Stimulated activated CD4-positive, alpha-beta T cell treated with anti-CD3 and anti-CD28 coated beads, TNF-alpha, amount 100 ng/mL, for 1 hour (primary cell): ENCODE measurements at places on chromosomes 7 and 10.

GRCh38 chr10:85648279-85648754, 718.3 kb downstream of the GRID1 start:
- DNase-seq = no peak

DNA sequence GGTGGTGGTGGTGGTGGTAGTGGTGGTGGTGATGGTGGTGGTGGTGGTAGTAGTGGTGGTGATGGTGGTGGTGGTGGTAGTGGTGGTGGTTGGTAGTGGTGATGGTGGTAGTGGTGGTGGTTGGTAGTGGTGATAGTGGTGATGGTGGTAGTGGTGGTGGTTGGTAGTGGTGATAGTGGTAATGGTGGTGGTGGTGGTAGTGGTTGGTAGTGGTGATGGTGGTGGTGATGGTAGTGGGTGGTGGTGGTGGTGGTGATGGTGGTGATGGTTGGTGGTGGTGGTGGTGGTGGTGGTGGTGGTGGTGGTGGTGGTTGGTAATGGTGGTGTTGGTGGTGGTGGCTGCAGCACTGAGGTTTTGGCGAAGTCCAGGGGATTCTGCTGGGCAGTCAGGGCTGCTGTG, 58.5 kb downstream of the TMEM130 start:
- no peak for DNase-seq

DNA sequence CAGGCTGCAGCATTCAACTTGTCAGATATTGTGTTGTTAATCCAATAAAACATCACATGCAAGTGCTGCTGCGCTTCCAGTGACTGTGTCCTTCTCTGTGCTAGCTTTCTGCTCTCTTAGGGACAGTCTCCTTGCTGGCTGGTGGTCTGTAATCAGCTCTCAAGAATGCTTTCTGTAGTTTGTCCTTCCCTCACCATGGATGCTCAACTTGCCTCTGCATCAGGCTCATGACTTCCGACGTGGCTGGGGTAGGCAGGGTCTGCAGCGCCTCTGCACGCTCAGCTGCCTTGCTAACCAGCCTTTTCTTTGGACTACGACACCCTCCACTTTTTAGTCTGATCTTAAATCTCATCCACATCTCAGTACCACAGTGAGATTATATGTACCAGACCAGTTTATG, 58.3 kb downstream of the MMRN2 start:
- DNase-seq = no peak

DNA sequence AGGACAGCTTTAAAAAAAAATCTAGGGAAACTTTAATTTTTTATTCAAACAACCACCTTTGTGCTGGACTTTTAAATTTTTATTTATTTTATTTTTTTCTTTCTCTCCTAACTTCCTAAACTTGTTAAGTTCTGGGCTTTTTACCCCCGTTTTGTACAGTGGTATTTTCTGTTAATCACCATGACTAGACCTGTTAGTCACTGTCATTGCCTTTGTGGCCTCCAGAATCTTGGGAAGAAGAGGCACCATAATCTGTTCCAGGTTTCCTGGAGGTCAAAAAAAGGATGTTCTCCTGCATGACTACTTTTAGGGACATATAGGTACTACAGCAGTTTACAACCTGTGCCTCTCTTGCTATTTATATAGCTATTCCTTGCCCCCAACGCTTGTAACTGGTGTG, 31.1 kb upstream of the DDX50 start:
- no peak for DNase-seq

GRCh38 chr10:79472951-79473350, 27.5 kb upstream of the ZCCHC24 start:
- DNase-seq = no peak

GRCh38 chr7:108367314-108367713, 88.9 kb downstream of the NRCAM start:
- no peak for DNase-seq

GRCh38 chr7:17944720-17945119, 4.4 kb upstream of the SNX13 start:
- DNase-seq = no peak

DNA sequence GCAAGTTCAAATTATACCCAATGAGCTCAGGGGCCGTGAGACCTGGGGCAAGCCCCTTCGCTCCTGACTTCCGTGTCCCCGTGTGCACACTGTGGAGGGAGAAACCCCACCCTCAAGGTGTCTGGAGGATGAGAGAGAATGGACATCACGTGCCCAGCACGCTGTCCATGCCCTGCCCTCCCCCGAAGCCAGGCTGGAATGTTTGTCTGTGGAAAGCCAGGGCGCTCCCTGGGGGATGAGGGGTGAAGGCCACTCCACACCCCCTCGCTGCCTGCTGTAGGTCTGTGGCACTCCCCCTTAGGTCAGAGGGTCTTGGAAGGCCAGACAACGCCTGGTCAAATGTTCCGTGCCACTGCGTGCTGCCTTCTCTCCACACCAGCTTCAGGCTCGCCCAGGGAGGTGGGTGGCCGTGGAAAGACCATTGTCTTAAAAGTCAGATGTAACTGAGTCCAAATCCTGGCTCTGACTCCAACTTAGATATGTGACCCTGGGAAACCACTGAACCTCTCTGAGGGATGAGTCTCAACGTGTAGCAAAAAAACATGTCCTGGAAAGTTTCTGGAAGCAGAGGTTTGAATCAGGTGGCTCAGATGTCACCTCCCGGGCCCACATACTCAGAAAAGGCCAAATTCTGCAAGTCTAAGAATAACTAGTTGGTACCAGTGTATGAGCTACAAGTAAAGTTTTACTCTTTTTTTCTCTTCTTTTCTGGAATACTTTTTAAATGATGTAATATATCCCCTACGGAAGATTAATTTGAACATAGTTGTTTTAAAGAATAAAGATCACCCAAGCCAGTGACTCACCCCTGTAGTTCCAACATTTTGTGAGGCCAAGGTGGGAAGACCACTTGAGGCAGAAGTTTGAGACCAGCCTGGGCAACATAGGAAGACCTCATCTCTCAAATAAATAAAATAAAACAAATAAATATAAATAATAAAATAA, 24.9 kb downstream of the RCC1L start:
- DNase-seq = no peak

DNA sequence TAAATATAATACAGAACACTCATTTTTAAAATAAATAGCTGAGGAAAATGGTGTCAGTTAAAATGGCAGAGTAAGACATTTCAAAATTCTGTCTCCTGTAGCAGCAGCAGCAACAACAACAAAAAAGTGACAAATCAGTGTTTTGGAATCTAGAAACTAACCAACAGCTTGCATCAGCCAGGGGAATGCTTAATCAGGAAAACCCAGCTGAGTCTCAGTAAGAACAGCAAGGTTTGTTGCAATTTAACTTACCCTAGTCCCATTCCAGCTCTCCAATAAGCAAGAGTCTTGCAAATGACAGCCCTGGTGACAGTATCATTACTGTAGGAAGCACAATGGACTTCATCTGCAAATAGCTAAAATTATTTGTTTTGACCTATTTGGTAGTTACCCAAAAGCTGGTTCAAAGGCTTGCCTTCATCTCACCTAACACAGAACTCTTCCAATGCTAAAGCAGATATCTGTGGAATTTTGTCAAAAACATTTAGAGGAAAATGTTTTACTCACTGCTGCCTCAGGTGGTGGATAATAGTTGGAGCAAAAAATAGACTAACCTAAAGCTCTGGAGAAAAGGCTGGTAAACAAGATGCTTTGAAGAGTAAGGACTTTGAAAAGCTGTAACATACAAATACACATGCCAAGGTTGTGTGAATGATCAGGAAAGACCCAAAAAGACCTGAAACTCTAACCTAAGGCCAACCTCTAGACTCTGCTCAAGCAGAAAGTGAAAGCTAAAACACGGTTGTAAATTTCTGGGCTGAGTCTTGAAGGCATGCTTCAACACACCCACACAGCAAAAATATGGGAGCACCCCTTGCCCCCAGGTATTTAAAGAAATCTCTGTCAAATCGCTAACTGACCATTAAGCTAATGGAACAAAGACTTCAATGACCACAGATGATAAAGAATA, 9.9 kb upstream of the ARHGAP22 start:
- no peak for DNase-seq

DNA sequence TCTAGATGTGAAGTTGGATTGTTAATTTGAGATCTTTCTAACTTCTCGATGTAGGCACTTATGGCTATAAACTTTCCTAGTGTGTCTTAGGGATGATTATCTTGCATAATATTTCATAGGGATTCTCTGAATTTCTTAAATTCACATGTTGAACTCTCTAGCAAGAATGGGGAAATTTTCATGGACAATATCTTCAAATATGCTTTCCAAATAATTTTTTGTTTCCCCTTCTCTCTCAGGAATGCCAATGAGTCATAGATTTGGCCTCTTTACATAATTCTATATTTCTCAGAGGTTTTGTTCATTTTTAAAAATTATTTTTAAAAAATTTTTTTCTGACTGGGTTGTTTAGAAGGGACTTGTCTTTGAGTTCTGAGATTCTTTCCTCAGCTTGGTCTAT, 68.9 kb downstream of the MGAM2 start:
- DNase-seq = no peak

- no peak for DNase-seq
Observed at GRCh38 chr7:39666562-39666961, 43.2 kb downstream of the RALA start.

DNA sequence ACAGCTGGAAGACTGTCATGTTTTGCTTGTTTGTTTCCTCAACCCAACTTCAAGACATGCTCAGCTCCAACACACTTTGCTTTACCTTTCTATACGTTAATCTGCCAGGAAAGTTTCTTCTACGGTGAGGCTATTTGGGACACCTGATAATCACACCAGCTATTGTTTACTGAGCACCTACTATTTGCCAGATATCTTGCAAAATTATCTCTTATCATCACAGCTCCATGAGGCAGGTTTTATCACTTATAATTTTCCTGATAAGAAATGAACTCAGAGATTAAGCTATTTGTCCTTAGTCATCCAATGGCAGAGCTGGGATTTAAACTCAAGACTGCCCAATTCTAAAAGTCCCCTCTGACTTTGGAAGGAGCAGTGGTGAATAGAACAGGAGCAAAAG, 117.4 kb downstream of the CREB5 start:
- DNase-seq = no peak

DNA sequence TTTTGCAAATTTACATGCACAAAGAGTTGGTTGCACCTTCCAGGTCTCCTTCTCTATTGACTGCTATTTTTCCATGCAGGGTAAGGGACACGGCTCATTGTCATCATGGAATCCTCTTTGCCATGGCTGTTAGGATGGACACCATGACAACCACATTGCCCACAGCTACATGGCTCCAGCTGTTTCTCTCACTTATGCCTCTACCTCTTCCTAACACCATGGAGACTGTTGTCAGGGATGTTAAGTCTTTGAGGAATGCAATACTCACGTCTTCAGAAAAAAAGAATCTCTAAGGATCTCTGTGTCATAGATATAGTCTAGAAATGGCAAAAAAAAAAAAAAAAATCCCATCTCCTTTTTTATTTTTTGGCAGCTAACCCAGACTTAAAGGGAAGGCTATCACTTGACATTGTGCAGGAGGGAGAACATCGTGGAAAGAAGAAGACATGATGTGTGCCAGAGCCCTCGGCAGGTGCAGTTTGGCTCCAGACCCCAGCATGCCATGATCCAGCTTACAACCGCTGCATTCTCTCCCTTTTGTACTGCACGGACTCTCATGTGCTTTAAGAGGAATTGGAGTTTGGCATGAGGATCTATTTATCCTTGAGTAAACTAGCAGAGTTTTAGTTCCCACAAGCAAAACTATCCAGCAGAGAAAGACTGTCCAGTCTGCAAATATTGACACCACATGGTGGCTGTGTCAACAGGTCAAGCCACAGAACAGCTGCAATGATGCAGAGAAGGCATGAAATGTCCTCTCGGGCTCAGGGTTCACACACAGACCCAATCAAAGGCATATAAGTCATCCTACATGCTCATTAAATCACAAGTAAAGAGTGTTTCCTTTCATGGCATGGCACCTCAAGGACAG, 70.8 kb downstream of the FRMD4A start:
- DNase-seq = no peak
